ENCODE measurements at places on chromosomes 7 and 10.
A peak's percentile ranks its signal among the peaks of the same experiment; 100 is the strongest.

- no peak for DNase-seq
Measured at GRCh38 chr10:71985542-71986250, 21.5 kb downstream of the CHST3 start.

- no peak for DNase-seq
Measured at GRCh38 chr10:117413928-117414618, 38.8 kb upstream of the PDZD8 start.

- no peak for DNase-seq
Measured at GRCh38 chr7:145848691-145849090, 267.9 kb upstream of the CNTNAP2 start.

- no peak for DNase-seq
Measured at GRCh38 chr10:125156739-125157480, 3.5 kb downstream of the CTBP2 start.

DNA sequence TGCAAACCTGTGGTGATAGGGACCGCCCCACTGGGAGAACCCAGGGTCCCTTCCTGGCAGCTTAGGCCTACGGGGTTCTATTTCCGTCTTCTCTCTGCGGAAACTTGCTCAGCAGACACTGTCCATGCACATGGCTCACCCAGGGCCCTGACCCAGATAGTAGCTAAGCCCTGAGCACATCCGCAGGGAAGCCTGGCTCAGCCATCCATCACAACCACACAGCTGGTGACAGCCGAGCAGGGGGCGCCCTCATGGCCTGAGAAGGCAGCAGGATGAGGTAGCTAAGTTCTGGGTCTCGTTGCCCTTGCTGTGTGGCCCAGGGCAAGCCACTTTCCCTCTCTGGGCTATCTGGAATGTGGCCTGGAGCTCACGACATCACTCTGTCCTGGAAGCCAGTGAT, 23.3 kb downstream of the NPTX2 start:
- no peak for DNase-seq

- no peak for DNase-seq
Measured at GRCh38 chr7:11436773-11437524, 395.0 kb downstream of the THSD7A start.

- DNase-seq: no peak
Measured at GRCh38 chr10:69655868-69656555, 26.0 kb downstream of the FAM241B start.

DNA sequence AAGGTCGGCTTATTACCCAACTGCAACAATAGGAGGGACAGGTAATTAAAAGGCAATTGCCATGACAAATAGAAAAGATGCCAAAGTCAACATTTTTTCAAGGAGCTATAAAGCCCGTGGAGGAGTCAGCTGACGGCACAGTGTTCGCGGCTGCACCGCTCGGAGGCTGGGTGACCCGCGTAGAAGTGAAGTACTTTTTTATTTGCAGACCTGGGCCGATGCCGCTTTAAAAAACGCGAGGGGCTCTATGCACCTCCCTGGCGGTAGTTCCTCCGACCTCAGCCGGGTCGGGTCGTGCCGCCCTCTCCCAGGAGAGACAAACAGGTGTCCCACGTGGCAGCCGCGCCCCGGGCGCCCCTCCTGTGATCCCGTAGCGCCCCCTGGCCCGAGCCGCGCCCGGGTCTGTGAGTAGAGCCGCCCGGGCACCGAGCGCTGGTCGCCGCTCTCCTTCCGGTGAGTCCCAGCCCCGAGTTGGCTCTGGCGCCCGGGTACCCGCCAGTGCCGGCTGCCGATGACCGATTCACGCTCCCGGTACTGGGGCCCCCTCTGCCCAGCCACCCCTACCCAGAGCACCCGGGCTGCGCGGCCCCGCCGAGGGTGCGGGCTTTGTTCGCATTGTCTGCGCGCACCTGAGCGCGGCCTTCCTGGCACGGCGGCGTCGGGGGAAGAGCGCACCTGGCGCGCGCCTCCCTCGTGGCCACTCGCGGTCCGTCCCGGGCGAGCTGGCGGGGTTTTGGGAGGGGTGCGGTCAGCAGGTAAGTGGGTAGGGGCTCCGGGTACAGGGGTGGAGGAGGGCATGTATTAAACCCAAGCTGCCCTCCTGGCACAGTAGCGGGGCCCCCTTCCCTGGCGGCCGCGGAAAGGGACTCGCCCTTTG, at the start of gene VWA2:
VWA2 (plus strand) TSS at position 138 of the 877 bp plus-strand sequence. CDS start 9,460 bp downstream, outside the sequence.
- no peak for DNase-seq

GRCh38 chr7:96614154-96614867, 95.3 kb downstream of the SEM1 start:
- no peak for DNase-seq

DNA sequence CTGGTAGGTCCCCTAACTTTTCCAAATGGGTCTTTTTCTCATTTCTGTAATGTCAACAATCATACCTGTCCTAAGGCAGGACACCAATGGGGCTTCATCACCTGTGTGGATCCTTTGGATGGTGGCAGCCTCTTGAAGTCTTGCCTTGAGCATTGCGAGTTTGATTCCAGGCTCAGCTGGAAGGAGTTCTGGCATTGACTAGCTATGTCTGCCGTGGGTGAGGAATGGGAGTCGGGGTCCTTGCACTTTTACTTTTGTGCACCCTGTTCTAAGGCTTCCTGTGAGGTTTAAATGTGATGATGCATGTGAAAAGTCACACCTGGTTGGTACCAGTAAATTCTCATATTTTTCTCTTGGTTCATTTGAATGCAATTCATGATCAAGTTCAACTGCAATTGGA, 55.9 kb upstream of the CTBP2 start:
- DNase-seq: no peak

DNA sequence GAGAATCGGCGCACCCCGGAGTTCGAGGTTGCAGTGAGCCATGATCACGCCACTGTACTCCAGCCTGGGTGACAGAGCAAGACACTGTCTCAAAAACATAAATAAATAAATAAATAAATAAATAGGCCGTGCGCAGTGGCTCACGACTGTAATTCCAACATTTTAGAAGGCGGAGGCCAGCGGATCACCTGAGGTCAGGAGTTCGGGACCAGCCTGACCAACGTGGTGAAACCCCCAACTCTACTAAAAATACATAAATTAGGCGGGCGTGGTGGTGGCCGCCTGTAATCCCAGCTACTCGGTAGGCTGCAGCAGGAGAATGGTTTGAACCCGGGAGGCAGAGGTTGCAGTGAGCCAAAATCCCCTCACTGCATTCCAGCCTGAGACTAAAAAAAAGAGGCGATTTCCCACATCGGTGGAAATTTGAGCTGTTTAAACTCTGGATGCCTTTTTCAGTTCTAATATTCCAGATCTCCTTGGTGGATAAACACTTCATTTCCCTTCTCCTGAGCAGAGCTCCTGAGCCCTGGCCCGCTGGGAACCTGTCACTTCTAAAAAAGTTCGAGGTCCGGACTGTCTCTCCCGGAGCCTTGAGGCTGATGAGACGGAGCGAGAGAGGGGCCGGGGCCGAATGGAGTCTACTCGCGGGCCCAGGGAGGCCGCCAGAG, 2.0 kb upstream of the NFKB2 start:
- DNase-seq: no peak

DNA sequence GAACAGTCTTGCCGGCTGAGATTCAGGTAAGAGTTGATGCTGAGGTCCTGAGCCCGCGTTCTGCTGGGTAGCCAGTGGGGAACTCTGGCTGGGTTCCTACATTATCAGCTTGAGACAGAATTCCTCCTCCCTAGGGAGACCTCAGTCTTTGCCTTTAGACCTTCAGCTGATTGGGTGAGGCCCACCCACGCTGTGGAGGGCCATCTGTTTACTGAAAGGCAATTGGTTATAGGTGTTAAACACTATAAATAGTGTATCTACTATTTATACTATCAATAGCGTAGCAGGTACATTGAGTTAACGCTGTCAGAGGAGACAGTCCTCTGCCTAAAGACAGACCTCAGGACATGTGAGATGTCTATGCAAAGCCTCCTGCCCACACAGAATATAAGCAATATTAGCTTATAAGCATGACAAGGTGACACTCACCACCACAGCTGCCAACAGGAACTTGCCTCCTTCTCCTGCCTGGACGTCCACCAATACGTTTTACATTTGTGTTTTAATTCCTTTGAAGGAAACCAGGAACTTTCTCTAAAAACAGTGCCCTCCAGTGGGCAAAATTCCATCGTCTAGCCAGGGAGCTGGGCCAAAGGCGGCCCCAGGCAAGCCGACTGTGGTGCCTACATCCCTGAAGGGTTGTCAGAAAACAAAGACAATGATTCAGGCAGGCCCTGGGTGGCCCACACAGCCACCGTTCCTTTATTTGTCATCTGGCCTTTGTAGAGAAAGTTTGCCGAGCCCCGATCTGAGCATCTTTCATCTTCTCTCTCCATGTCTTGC, 58.8 kb downstream of the INSIG1 start:
- DNase-seq: no peak

GRCh38 chr7:70446448-70447143, 685.3 kb upstream of the GALNT17 start:
- no peak for DNase-seq

DNA sequence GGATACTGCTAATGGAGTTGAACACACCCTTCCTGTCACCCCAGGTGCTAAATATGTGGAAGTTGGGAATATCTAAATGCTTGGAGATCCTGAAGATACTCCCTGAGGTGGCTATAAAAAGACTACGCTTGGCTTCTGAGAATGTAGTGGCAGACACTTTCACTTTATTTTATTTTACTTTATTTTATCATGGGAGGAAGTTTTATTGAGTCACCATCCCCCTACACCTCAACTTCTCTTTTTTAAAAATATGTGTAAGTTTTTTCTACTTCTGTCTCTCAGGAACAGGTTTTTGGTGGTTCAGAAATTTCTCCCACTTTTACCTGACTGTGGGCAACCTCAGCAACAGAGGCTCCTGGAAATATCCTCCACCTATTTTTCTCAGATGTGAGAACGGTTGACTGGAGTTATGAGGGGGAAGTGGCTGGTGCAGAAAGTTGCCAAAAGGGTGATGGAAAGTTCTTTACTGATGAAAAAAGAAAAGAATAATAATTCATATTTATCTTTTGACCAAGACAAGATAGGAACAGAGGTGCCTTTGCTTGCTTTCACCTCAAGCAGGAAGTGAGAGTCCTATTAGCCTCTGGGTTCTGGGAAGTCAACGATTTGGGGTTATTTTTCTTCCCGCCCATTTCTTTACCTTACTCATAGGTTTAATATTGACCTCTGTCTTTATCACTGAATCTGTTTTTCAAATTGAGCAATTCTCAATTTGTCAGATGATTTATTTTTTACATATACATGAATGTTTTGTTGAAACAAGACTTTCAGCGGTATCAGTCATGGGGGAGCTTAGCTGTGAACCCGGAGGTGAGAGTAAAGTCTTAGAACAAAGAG, 103.6 kb downstream of the AHR start:
- no peak for DNase-seq

DNA sequence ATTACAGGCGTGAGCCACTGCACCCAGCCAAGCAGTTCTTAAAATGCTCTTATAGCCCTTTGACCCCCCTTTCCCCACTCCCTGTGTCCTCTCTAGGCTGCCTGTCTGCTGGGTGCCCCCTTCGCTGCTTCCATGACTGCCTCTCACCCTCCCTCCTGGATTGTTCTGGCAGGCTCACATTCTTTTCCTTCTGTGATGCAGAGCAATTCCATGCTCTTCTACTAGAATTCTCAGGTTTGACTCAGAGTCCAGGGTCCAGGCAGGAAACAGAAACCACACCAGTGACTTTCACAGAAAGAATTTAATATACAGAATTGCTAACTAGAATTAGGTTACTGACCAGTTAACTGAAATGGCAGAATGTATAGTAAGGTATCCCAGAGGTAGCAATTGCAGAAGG, 244.8 kb downstream of the BAMBI start:
- DNase-seq: no peak

DNA sequence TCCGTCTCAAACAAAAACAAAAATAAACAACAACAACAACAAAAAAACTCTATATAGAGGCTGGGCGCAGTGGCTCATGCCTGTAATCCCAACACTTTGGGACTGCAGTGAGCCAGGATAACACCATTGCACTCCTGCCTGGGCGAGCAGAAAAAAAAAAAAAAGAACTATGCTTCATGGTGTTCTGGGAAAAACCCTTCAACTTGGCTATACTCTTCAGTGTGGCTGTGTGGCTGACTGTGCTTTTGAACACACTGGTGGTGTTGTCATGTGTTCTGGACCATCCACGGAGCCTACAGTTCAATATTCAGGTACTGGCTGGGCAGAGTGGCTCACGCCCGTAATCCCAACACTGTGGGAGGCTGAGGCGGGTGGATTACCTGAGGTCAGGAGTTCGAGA, 26.5 kb downstream of the SNX8 start:
- DNase-seq: no peak

DNA sequence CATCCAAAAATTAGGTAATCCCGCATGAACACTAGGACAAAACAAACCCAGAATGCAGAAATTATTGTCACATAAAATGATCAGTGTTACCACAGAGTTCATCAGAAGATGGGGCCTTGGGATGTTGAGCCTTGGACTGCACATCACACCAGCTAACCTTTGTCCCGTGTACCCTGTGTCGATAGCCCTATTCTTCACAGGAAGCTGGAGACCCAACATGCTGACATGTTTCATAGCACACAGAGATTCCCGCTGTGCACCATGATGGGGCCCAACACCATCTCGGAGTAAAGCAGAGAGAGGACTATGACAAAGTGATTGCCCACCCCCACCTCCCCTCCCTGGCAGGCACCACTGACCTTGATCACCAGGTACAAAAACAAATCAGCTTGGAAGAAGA, 4.5 kb downstream of the PTPRN2 start:
- no peak for DNase-seq

DNA sequence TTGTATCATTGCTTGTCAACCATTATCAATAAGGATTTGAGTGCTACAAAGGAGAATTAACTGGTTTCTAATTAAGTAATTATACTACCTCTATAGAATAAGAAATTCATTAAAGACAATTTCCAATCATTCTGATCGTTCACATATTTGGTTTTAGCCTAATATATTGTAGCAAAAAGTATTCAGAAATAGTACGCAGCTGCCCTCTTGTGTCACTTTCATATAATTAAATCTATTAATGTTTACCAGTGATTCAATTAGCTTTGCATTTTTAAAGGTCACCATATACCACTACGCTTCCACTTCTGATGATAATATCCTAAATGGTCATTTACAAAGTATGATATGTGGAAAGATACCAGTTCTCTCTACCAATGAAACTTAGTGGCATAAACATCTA, 128.3 kb downstream of the NEBL start:
- DNase-seq: no peak

- DNase-seq: peak; percentile 20
Measured at GRCh38 chr10:46092524-46093081, 46.5 kb upstream of the MSMB start.

- no peak for DNase-seq
Measured at GRCh38 chr10:87664276-87664701, 4.6 kb downstream of the PAPSS2 start.

GRCh38 chr10:61701706-61702105, 39.0 kb downstream of the CABCOCO1 start:
- no peak for DNase-seq

- DNase-seq: no peak
Measured at GRCh38 chr10:31864834-31865518, 63.7 kb downstream of the ARHGAP12 start.

Data from T-cell (primary cell).